ENCODE measurements at places on chromosomes 7 and 10.

GRCh38 chr7:141874787-141875186 lies 33.5 kb upstream of the PRSS37 start:
- DNase-seq: no peak

DNA sequence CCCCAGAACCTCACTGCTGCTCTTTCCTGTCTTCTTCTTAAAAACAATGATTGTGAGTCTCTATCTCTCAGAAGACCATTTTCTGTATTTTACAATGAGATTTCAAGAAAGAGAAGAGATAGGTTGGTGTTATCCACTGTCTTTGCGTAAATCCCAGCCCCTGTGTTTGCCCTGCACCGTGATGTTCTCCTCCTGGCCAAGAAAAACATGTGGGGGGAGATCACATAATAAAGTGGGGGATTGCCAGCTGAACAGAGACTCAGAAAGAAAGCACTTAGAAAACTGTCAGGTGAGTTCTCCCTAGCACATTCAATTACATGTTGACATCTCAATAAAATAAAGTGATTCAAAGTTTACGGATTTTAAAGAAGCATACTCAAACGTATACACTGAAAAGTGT lies 105.0 kb upstream of the PITRM1 start:
- no peak for DNase-seq

DNA sequence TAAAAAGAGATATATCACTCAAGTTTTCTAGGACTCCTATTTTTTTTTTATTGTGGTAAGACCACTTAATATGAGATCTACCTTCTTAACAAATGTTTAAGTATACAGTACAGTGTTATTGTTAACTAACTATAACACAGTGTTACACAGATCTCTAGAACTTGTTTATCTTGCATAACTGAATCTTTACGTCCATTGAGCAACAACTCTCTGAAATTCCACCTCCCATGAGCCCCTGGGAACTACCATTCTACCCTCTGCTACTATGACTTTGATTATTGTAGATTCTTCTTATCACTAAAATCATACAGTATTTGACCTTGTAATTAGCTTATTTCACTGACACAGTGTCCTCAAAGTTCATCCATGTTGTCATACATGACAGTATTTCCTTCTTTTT lies 22.5 kb upstream of the REEP3 start:
- no peak for DNase-seq

DNA sequence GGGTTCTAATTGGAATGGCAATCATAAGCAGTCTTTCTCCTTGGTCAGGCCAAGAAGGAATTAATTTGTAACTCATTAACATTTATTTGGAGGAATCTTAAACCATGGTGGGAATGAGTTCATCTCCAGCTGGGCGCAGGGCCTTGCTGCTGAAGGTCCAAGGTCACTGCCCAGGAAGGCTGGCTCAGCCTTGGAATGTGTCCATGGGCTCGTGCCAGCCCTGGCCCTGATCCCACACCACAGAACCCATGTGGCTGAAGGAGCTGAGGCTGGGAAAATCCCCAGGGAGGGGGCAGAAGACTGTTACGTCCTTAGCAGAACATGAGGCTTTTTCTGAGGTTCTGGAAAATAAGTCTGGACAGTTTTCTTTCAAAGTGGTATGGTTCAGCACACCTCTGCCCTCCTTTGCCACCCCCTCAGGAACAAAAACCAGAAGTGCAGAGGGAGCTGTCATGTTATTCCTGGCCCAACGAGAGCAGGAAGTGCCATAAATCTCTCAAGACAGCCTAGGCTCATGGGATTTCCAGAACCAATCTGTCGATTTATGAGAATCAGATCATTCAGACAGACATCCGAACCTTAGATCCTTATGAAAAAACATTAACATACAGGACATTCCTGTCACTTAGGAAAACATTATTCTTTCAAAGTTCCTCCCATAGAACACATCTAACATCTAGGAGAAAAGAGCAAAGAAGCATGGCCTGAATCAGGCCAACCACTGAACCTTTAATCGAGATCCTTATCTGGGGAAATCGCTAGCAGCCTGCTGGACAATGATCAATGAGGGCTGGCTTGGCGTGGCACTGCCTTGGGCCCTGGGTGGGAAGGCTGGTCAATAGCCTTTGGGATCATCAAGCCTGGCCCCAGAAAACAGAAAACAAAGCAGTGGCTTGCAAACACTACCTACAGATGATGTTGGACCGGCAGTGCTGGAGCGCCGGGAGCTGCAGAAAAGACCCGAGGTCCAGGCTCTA lies 134.3 kb downstream of the TAX1BP1 start:
- peak; percentile 33 for DNase-seq

DNA sequence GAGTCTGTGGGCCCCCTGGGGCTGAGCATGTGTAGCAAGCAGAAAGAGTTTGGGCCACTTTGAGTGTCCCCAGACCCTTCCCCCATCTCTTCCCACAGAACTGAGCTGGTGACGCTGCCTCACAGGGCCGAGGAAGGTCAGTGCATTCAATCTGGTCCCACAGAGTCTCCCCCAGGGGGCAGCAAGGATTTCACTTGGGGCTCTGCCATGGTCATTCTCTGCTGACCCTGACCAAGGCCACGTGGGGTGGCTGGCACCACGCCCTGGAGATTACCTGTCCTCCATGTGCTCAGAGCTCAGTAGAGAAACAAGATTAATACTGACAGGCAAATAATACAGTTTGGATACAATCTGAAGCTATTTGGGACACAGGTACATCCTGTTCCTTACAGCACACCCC lies 30.2 kb downstream of the ADRA2A start:
- DNase-seq: no peak
